ENCODE measurements at places on chromosomes 5 and 9. TPM values are rescaled to one million over a fixed set of nuclear protein-coding genes. Genes with fewer than 3 reads are reported as not detected.

DNA sequence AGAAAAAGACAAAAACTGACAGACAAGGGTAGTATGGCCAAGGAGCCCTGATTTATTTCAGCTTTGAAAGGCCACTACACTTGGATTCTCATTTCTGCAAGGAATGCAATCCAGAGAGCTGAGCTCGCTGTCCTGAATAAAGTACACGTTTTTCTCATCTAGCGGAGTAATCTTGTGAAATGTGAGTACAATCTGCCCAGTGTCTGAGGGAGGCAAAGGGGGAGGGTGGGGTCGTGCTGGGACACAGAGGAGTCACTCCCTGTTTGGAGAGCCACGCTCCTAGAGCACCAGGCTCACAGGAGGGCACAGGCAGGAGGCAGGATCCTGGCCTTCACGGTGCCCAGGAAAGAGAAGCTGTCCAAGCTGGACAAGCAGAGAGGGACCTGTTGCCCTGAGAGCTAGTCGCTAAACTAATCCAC lies 51.0 kb upstream of the IFNK start:
- H3K27ac ChIP-seq: no peak overlapping the region
- no peaks in the 10 kb centered on the region for H3K36me3 ChIP-seq
- no peak overlapping the region for H3K4me3 ChIP-seq
- no peaks in the 10 kb centered on the region for H3K27me3 ChIP-seq
- DNase-seq: no peak
- H3K4me1 ChIP-seq: no peaks in the 10 kb centered on the region

GRCh38 chr9:28899926-28900325 lies 1326.6 kb upstream of the C9orf72 start:
- H3K4me3 ChIP-seq: no peak overlapping the region
- H3K27me3 ChIP-seq: no peaks in the 10 kb centered on the region
- no peaks in the 10 kb centered on the region for H3K4me1 ChIP-seq
- no peak overlapping the region for H3K27ac ChIP-seq
- DNase-seq: no peak

GRCh38 chr9:130943777-130944176 lies 4.7 kb upstream of the FIBCD1 start:
- H3K27me3 ChIP-seq: peaks cover 8% of the 10 kb centered on the region
- no peaks in the 10 kb centered on the region for H3K36me3 ChIP-seq
- no peak overlapping the region for H3K4me3 ChIP-seq
- no peak for DNase-seq
- no peak overlapping the region for H3K27ac ChIP-seq

- no peaks in the 10 kb centered on the region for H3K4me1 ChIP-seq
- no peak for DNase-seq
- H3K27me3 ChIP-seq: no peaks in the 10 kb centered on the region
- H3K36me3 ChIP-seq: no peaks in the 10 kb centered on the region
Measured at GRCh38 chr9:3980212-3980611, 319.7 kb downstream of the GLIS3 start.

DNA sequence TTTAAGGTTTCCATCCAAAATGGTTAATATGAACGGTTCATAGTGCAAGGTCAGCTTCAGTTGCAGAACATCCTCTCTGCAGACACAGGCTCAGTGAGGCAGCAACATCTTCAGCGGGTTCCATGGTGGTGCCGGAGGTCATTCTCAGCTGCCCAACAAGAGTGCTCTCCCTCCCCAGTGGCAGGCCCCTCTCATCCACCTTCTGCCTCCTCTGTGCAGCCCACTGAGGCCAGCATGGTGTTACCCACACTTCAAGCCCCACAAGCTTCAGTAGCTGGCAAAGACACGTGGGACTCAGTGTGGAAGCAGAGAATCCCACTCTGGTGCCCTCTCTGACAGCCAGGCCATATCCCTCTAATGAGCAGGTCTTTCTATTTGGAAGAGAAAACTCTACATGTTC lies 4.1 kb upstream of the ARSI start:
- DNase-seq: no peak
- peaks cover 1% of the 10 kb centered on the region for H3K36me3 ChIP-seq
- H3K27me3 ChIP-seq: no peaks in the 10 kb centered on the region
- no peak overlapping the region for H3K4me3 ChIP-seq
- H3K4me1 ChIP-seq: peaks cover 9% of the 10 kb centered on the region
- H3K27ac ChIP-seq: no peak overlapping the region

GRCh38 chr5:82160948-82161347 lies 117.2 kb downstream of the RPS23 start:
- no peaks in the 10 kb centered on the region for H3K27me3 ChIP-seq
- DNase-seq: no peak
- H3K36me3 ChIP-seq: no peaks in the 10 kb centered on the region
- no peak overlapping the region for H3K4me3 ChIP-seq

GRCh38 chr9:33510262-33511183 lies 13.5 kb upstream of the ANKRD18B start:
- H3K4me3 ChIP-seq: peak overlapping the region; percentile 76
- no peaks in the 10 kb centered on the region for H3K36me3 ChIP-seq
- H3K27me3 ChIP-seq: no peaks in the 10 kb centered on the region
- peak overlapping the region; percentile 73 for H3K27ac ChIP-seq
- H3K4me1 ChIP-seq: peaks cover 1% of the 10 kb centered on the region
- peak; percentile 72 for DNase-seq

DNA sequence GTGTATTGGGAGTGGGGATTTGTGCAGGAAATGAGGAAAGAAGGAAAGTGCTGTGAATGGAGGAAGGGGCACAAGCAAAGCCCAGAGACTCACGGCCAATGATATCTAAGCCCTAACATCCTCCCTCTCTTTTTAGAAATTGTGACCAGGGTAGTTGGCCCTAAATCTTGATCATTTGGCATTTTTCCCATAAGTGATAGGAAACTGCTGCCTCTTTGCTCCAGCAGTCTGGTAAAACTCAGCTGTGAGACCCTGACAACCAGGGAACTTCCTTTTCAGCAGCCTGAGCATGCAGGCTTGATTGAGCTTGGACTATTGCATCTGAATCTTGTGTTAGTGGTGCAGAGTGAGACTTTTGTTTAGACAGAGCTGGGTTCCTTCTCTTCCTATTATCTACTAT lies 9.6 kb upstream of the ADRB2 start:
- H3K36me3 ChIP-seq: no peaks in the 10 kb centered on the region
- no peak overlapping the region for H3K4me3 ChIP-seq
- DNase-seq: no peak
- H3K27me3 ChIP-seq: no peaks in the 10 kb centered on the region

GRCh38 chr9:72297516-72297915 lies 67.5 kb downstream of the ZFAND5 start:
- no peaks in the 10 kb centered on the region for H3K27me3 ChIP-seq
- H3K27ac ChIP-seq: no peak overlapping the region
- DNase-seq: no peak
- H3K4me3 ChIP-seq: no peak overlapping the region
- H3K4me1 ChIP-seq: peaks cover 28% of the 10 kb centered on the region

DNA sequence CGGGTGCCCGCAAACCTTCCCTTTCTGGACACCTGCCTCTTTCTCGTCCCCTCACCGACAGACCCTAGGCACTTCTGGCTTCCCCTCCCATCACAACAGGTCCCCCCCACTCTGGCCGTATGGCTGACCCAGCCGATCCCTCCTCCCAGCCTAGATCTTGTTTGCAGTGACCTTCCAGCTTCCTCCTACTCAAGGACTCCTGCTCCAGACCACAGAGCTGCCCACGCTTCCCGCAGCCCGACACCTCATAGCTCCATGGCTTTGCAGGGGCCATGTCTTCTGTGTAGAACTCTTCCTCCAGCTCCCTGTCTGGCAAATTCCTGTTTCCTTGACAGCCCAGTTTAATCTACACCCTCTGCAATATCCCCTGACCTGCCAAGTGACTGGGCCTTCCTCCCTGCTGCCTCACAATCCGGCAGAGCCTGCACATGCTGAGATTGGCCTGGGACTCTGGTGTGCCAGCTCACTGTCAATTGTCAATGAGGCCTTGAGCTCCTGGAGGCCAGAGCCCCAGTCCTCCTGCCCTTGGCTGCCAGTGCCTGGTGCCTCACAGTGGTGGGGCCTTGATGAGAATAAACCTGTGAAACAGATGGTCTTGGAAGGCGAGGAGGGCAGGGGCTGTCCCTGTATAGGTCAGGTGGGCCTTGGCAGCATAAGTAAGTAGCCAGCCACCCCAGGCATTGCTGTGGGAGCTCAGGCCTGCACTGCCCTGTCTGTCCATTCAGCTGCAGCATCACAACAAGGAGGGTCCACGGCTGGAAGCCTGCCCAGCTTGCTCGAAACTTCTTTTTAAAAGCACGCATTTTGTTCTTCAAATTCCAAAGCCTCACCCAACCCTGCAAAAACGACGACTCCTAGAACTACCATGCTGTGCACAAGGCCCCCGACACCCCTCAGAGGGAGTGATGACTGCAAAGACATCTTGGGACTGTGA lies 50.5 kb downstream of the GADD45G start:
- H3K4me3 ChIP-seq: no peak overlapping the region
- no peaks in the 10 kb centered on the region for H3K36me3 ChIP-seq
- H3K27me3 ChIP-seq: no peaks in the 10 kb centered on the region
- DNase-seq: no peak

DNA sequence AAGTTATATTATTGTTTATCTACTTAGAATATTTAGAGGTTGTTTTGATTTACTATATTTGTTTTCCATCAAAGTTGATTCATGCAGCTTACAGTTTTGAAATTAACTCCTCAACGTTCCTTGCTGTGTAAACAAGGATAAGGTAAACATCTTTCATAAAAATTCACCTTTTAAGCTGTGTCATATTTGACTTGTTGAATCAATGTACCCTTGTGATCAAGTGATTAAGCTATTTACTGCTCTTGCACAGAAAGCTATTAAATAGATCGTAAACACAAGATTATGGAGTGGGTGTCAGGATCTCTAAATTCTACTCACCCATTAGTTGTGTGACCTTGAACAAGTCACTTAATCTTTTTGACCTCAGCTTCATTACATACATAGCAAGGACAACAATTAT lies 2054.0 kb upstream of the NUDT12 start:
- no peak overlapping the region for H3K4me3 ChIP-seq
- no peaks in the 10 kb centered on the region for H3K27me3 ChIP-seq
- H3K4me1 ChIP-seq: no peaks in the 10 kb centered on the region
- no peak overlapping the region for H3K27ac ChIP-seq

DNA sequence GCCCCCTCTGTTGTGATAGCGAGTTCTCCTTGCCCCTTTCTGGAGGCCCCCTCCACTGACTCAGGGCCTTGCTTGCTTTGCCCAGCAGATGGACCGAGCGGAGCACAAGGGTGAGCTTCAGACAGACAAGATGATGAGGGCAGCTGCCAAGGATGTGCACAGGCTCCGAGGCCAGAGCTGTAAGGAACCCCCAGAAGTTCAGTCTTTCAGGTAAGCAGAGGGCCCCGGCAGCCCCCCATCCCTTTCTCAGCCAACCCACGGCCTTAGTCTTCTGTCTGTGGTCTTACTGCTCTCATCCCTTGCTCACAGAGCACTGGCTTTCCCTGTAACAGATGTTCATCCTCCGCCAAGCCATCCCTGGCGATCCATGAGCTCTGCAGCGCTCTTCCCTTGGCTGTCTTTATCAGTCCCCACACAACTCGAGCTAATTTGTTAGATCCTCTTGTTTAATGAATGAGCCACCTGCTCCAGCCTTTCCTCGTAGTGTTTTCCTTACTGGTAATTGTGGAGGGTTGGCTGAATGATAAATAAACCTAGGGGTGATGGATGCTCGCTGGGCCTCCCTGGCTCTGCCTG lies 18.4 kb upstream of the RARS1 start:
- no peak overlapping the region for H3K4me3 ChIP-seq
- no peak overlapping the region for H3K27ac ChIP-seq

- no peak overlapping the region for H3K4me3 ChIP-seq
- no peaks in the 10 kb centered on the region for H3K27me3 ChIP-seq
- no peak for DNase-seq
- H3K4me1 ChIP-seq: peaks cover 6% of the 10 kb centered on the region
Measured at GRCh38 chr9:133683586-133684120, 47.5 kb downstream of the DBH start.

DNA sequence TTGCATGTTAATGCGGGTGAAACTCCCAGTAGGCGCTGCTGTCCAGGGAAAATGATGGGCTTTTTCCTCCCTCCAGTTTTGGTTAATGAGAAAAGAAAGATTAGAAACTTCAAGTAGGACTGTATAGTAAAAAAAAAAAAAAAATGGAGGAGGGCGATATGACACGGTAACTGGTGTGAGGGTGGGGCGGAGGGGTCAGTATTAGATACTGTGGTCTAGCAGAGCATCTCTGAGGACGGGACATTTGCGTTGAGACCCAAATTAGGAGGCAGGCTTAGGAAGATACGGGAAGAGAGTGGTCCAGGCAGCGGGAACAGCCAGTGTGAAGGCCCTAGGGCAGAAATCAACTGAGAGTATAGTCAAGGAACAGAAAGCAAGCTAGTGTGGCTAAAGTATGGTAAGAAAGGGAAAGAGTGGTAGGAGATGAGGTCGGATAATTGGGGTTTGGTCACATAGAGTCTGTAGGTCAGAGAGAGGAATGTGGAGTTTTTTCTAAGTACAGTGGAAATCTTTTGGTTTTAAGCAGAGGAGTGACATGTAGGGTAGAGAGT lies 707 bp downstream of the RMND5B start:
- H3K4me1 ChIP-seq: peaks cover 10% of the 10 kb centered on the region
- H3K4me3 ChIP-seq: peak overlapping the region; percentile 77
- H3K27ac ChIP-seq: no peak overlapping the region
- no peaks in the 10 kb centered on the region for H3K27me3 ChIP-seq

DNA sequence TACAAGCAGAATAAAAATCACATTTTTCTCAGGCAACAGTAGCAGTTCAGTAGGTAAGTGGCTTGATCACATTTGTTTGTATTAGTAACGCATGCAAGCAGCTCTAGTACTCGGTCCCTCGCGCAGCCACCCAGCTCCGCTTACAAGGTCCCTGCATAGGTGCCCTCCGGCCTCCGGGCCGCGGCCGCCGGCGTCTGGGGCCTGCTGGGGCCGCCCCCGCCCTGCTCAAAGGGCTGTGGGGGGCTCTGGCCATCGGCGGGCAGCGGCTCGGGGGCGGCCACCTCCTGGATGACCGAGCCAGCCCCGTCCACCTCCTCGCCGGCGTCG lies 50.2 kb upstream of the UBAC1 start:
- no peaks in the 10 kb centered on the region for H3K27me3 ChIP-seq
- no peak for DNase-seq
- H3K27ac ChIP-seq: peak overlapping the region; percentile 81
- H3K4me1 ChIP-seq: peaks cover 44% of the 10 kb centered on the region

DNA sequence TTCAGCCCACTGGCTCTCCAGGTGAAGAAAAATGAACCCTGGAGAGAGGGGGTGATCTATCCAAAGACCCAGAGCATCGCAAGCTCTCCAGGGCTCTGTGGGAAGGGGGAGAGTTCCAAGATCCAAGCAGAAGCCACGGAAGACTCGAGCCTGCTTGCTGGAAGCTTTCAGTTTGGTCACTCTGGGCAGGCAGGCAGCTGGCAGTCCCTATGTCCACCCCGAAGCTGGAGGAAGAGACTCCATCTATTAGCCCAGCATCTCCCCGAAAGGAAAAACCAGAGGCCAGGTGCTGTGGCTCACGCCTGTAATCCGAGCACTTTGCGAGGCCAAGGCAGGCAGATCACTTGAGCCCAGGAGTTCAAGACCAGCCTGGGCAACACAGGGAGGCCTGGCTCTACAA lies 10.7 kb upstream of the SPARC start:
- H3K4me1 ChIP-seq: no peaks in the 10 kb centered on the region
- peaks cover 3% of the 10 kb centered on the region for H3K27me3 ChIP-seq
- DNase-seq: no peak
- no peak overlapping the region for H3K4me3 ChIP-seq
- no peaks in the 10 kb centered on the region for H3K36me3 ChIP-seq

GRCh38 chr5:59065554-59065953 lies 482.7 kb downstream of the RAB3C start:
- no peaks in the 10 kb centered on the region for H3K4me1 ChIP-seq
- no peak for DNase-seq
- H3K27ac ChIP-seq: no peak overlapping the region
- H3K27me3 ChIP-seq: no peaks in the 10 kb centered on the region
- H3K4me3 ChIP-seq: no peak overlapping the region
- no peaks in the 10 kb centered on the region for H3K36me3 ChIP-seq

GRCh38 chr5:10701567-10702039 lies 59.4 kb downstream of the DAP start:
- no peak overlapping the region for H3K4me3 ChIP-seq
- no peaks in the 10 kb centered on the region for H3K36me3 ChIP-seq
- DNase-seq: peak; percentile 63

TMEM232 gene
- total RNA-seq: 1.4 TPM

PPP2CA gene
- total RNA-seq: 45.2 TPM

SPEF2 gene
- total RNA-seq: 2.8 TPM
